ENCODE measurements at places on chromosomes 1 and 21.
A peak's percentile ranks its signal among the peaks of the same experiment; 100 is the strongest.

GRCh38 chr21:42311160-42311559 is 4.0 kb downstream of the TFF3 start:
- no peak for DNase-seq

- peak; percentile 77 for DNase-seq
Observed at GRCh38 chr1:11473491-11474034, 5.4 kb upstream of the DISP3 start.

DNA sequence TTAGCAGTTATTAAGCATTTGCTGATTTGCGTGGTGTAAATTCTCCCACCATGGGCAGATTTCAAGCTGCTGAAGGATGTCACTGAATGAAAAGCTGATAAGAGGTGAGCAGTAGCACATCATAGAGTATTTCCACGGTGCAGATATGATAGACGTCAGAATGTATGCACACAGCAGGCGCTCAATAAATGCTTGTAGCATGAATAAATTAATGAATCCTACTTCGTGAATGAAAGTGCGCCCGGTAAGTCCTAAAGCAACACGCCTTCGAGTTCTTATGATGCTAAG is 510 bp upstream of the UBIAD1 start:
- DNase-seq = no peak

DNA sequence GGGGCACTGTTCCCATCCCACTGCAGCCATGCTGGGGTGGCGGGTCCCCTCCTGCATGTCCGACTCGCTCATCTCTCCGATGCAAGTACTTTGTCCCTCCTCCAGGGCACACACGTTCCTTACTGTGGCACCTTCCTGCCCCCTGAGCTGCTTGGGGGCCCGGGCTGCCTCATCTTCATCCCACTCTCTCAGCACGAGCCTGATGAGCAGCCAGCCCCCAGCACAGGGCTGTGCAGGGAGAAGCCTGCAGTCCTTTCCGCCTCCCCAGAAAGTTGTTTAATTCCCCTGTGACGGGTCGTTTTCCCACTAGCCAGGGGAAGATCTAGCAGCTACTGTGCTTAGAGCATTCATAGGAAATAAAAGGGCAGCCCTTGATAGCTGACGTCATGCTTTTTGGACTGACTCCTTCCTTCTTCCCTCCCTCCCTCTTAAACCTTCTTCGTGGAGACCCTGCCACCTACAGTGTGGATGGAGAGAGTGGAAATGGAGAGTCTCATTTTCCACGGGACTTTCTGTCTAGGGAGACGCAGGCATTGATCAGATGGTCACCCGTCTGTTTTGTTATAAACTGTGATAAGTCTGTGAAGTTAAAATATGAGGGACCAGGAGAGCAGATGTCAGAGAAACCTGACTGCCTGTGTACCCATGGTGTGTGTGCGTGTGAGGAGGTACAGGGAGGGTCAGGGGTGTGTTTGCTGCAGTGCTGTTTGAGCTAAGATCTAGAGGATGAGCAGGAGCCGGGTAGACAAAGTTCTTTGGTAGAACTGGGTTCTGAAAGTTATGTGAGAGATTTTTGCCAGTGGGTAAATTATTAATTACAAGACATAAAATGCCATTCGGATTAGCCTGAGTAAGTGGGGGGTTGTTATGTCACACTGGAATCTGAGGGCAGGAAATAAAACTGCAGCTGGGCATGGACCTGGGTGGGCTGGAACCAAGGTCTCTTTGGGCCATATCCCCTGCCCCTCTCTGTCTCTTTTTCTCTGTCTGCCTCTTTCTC is 34.3 kb downstream of the GPR137B start:
- DNase-seq = no peak

DNA sequence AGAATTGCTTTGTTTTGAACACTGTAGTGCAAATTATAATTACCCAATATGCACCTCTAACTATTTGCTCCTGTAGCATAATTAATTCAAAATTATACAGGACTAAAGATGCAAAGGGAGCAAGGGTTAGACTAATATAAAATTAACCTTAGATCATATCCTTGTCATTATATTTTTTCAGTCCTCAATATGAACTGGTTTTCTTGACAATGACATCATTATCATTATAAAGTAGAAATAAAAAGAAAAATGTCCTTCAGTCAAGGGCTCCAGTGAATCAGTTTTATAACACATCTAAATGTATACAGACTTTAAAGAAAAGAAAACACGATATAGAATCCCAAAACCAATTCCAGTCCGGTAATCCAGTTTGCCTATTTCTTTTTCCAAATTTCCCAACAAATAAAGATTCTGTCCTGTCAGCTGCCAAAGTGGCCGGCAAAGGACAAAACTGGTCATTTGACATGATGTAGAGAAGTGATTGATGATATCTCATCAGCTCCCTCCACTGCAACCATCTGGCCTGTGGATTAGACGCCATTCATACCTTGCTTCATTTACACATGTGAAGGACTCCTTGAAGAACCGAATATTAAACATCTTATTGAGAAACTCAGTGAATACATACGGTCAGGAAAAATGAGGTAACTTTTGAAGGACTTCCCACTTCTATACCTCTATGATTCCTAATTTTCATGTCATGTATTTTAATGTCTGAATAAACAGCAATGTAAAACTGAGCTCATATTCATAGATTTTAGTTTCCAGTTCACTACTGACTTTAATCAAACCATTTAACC is 15.5 kb downstream of the DPYD start:
- DNase-seq = no peak

- DNase-seq = no peak
Observed at GRCh38 chr1:2981388-2981787, 39.9 kb upstream of the ACTRT2 start.

Data from tongue (tissue), 3 donors.